ENCODE measurements at places on chromosomes 16 and 17.
A peak's percentile ranks its signal among the peaks of the same experiment; 100 is the strongest.

DNA sequence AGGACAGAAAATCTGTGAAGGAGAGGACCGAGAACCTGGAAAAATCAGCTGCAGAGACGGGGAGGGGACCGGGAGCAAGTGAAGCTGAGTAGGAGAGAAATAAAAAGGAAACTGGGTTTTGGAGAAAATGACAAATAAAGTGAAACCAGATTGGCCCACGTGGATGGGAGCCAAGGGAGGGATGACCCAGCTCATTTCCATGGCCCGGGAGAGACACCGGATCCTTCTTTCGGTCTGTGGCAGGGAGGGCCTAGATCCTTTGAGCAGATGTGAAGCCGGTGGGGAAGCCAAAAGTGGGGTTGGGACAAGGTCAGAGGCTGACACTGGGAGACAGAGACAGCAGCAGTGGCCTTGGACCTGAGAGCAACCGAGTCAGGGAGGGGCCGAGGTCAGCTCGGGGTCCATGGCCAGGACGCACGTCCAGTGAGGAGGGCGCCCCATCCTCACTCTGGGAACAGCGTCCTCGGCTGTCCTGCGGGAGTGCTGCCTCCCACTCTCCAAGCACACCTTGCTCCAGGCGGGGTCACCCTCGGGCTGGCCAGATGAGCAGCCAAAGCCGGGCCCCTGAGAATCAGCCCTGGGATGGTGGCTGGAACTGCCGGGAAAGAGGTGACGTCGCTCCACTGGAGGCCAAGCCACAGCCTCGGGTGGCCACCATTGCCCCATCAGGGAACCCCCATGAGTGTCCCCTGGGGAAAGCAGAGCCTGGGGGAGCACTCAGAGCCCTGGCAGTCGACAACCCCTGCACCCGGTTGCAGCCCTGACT is 50.8 kb upstream of the CDR2 start:
- DNase-seq, result no peak

DNA sequence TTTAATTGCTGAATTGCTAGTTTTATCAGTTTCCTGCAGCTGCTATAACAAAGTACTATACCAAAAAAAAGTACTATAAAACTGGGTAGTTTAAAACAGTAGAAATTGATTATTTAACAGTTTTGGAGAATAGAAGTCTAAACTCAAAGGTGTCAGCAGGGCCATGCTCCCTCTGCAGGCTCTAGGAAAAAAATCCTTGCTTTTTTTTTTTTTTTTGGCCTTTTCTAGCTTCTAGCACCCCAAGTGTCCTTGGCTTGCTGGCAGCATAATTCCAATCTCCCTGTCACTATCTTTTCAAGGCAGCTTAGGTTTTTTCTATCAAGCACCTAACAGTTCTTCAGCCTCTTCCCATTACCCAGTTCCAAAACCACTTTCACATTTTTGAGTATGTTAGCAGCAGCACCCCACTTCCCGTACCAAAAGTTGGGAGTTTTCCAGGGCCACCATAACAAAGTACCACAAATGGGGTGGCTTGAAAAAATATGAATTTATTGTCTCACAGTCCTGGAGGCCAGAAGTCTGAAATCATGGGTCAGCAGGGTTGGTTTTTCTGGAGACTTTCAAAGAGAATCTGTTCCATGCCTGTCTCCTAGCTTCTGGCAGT is 37.4 kb downstream of the BPTF start:
- no peak for DNase-seq

DNA sequence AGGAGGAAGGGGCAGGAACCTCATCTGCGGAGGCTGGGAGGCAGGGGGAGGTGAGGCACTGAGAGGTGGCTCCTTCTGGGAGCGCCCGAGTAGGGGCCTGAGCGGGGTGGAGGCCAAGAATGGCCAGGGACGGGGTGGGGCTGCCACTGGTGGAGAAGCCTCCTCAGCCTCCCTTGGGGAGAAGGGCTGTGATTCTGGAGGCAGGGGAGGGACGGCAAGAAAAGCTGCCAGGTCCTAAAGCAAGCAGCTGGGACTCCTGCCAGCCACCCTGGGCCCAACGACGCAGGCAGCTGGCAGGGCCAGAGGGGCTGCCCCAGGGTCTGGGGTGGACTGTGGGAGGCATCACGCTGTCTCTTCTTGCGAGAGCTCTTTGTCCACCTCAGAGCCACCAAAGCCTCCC is 12.7 kb upstream of the MLKL start:
- DNase-seq, result no peak

- peak; percentile 37 for DNase-seq
Measured at GRCh38 chr17:57422574-57423164, 166.3 kb downstream of the MSI2 start.

DNA sequence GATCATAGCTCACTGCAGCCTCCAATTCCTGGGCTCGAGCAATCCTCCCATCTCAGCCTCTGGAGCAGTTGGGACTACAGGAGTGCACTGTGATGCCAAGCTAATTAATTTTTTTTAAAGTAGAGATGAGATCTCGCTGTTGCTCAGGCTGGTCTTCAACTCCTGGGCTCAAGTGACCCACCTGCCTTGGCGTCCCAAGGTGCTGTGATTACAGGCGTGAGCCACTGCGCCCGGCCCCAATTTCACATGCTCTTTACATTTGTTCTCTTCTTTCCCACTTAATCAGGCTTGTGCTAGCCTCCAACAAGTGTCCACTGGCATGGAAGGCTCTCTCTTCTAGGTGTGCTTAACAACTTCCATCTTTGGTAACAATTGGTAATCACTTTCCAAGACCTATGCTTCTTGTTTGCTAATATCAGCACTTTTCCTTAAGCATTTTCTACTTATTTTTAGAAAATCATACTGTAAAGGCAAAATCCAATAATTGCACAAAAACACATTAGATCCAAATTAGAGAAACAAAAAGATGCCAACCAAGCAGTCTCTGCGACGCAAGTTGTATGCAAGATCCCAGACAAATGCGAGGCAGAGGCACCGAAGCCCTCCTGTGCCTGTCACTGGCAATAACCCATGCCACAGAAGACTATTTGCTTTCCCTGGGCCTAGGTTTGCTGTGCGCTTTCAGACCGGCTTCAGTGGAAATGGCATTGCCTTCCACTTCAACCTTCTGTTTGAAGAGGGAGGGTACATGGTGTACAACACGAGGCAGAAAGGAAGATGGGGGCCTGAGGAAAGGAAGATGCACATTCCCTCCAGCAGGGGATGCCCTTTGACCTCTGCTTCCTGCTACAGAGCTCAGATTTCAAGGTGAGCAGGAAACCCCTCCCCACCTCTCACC is 52.6 kb downstream of the NOS2 start:
- no peak for DNase-seq

GRCh38 chr17:5467416-5467815 is 1.4 kb downstream of the DHX33 start:
- DNase-seq, result no peak

DNA sequence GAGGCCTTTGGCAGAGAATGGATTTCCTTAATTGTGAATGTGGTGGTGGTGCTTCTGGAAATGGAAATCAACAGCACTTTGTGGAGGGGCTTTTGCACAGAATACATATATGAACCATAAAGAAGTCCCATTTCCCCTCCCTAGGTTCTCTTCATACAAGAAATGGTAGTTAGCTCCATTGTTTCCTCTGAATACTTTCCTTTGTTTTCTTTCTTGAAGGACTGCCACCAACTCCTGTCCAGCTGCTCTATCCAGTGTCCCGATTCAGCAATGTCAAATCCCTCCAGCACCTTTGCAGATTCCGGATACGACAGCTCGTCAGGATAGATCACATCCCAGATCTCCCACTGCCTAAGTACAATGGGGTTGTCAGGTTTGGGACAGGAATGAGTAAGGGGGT is 33.2 kb upstream of the ARHGAP23 start:
- no peak for DNase-seq

All from stimulated activated CD4-positive, alpha-beta T cell treated with anti-CD3 and anti-CD28 coated beads, Interleukin-15, amount 100 ng/mL, for 24 hours (primary cell).